ENCODE measurements at places on chromosomes 2 and 18. TPM values are rescaled to one million over a fixed set of nuclear protein-coding genes. Genes with fewer than 3 reads are reported as not detected.
A peak's percentile ranks its signal among the peaks of the same experiment; 100 is the strongest.

DNA sequence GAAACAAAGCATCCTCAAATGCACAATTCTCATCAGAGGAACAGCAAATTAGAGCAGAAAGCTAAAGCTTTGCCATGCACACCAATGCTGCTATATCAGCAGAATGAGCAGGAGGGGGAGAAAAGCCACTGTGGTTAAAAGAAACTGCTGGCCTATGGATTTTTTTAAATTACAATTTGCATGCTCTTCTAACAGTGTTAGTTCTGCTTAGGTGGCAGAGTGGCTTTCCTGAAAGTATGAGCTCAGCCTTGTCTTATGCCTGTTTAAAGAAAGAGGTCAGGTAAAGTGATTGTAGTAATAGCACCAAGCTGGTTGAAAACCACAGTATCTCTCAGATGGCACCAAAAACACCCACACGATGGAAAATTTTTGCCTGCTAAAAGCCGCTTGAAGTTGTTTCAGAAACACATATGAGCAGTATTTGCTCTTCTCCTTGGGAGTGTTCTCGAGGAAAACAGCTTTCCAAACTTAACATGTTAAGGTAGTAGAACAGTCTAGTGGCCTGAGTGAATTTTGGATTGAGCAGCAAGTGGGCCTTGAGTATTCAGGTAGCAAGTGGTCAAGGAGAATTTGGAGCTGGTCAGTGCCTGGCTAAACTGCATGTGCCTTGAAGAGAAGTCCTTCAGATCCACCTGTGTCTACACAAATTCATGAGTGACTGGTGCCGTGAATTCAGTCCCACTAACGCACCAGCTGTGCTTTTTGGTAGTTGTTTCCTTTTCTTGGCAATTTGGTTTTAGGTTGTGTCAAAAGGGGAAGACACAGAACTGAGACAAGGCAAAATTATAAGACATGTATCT, 19.6 kb upstream of the NDUFV2 start:
- DNase-seq = peak; percentile 75
- H3K4me3 ChIP-seq = peak overlapping the region; percentile 79
- peaks cover 75% of the 10 kb centered on the region for H3K4me1 ChIP-seq
- no peaks in the 10 kb centered on the region for H3K27me3 ChIP-seq
- H3K27ac ChIP-seq = peak overlapping the region; percentile 100

- DNase-seq = no peak
- peaks cover under 1% of the 10 kb centered on the region for H3K27me3 ChIP-seq
- H3K4me1 ChIP-seq = peaks cover 23% of the 10 kb centered on the region
- no peaks in the 10 kb centered on the region for H3K36me3 ChIP-seq
Observed at GRCh38 chr18:55252901-55253300, 293.6 kb upstream of the CCDC68 start.

DNA sequence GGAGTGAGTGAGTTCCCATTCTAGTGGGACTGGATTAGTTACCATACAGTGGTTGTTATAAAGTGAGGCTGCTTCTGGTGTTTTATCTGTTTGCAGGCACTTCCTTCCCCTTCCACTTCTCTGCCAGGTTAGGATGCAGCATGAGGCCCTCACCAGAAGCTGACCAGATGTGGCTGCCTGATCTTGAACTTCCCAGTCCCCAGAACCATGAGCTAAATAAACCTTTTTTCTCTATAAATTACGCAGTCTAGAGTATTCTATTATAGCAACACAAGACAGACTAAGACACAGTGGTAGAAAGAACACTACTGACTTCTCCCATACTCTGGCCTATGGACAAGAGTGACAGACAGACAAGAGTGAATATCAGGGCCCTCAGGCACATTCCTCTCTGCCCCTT, 14.1 kb downstream of the LCT start:
- H3K4me3 ChIP-seq = no peak overlapping the region
- no peak overlapping the region for H3K27ac ChIP-seq
- DNase-seq = no peak
- peaks cover 17% of the 10 kb centered on the region for H3K36me3 ChIP-seq
- no peaks in the 10 kb centered on the region for H3K27me3 ChIP-seq

- no peak overlapping the region for H3K27ac ChIP-seq
- H3K36me3 ChIP-seq = no peaks in the 10 kb centered on the region
- no peaks in the 10 kb centered on the region for H3K4me1 ChIP-seq
- H3K4me3 ChIP-seq = no peak overlapping the region
- no peak for DNase-seq
Observed at GRCh38 chr18:7646174-7646886, 79.2 kb downstream of the PTPRM start.

GRCh38 chr2:205198140-205198525, 484.2 kb upstream of the NRP2 start:
- DNase-seq = no peak
- no peaks in the 10 kb centered on the region for H3K36me3 ChIP-seq
- no peak overlapping the region for H3K4me3 ChIP-seq
- no peak overlapping the region for H3K27ac ChIP-seq
- no peaks in the 10 kb centered on the region for H3K27me3 ChIP-seq
- peaks cover 9% of the 10 kb centered on the region for H3K4me1 ChIP-seq

ABCG8 gene
- total RNA-seq = not detected

HS1BP3 gene
- total RNA-seq = 10.7 TPM

Data from activated T-cell treated with anti-CD3 and anti-CD28 coated beads, Interleukin-2, amount 50 U/mL, for 72 hours (primary cell).